ENCODE measurements at places on chromosomes 7 and 10.

- DNase-seq: no peak
These were observed 9.6 kb upstream of the TRIM8 start for GRCh38 chr10:102634686-102635085.

- no peak for DNase-seq
These were observed 90.5 kb downstream of the TWIST1 start for GRCh38 chr7:19026888-19027287.

DNA sequence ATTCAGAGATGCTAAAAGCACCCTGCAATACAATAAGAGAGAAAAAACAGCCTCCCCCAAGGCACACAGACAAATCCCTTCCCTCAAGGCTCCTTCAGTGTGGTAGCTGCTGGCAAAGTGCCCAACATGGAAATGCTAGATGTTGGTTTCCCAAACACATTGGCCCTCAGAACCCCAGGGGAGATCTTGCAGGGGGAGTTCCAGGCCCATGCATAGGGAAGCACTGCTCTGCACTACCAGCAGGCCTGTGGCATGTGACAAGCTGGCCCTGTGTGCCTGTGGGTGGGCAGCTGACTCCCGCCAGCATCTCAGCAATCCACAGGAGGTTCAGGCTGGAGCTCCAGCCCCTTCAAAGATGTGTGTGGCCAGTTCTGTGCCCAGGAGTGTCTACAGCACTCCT is 16.8 kb upstream of the CSGALNACT2 start:
- no peak for DNase-seq

DNA sequence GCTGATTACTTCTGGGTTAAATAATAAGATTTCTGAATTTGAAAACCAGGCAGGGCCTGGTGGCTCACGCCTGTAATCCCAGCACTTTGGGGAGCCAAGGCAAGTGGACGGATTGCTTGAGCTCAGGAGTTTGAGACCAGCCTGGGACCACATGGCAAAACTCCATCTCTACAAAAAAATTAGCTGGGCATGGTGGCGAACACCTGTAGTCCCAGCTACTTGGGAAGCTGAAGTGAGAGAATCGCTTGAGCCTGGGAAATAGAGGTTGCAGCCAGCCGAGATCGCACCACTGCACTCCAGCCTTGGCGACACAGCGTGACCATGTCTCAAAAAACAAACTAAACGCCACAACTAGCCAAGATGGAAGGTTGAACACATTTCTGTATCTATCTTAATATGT is 3.5 kb downstream of the CYCS start:
- no peak for DNase-seq

GRCh38 chr10:29543715-29544114 is 91.1 kb downstream of the SVIL start:
- DNase-seq: no peak

DNA sequence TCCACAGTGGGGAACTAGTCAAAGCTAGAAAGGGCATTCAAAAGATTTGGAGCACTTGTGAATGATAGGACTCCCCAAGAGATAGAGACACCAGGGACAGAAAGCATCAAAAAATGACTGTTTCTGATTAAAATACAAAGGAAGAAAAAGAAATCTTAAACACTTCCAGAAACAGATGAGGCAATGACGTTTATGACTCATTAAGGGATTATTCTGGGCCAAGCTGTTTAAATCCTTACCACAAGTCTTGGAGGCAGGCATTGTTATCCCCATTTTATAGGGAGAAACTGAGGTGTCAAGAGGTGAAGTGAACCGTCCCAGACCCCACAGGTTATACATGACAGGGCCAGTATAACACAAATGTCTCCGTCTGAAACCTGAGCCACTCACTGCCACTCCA is 68.3 kb upstream of the AMPH start:
- no peak for DNase-seq

DNA sequence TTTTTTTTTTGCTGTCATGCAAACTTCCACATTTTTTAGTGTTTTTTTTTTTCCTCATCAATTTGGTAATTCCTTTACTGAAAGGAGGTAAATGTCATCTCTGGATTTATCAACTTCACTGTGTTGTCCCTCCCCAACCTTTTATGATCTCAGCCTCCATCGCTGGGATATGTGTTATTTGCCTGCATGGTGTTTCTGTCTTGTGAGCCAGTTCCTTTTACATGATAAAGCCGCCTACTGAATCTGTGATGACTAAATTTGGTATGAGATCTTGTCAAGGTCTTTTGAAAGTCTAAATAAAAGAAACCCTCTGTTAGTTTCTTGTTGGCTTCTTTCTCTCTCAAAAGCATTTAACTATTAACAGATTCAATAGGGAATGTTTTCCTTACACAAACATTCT is 39.3 kb downstream of the TAS2R41 start:
- DNase-seq: no peak

GRCh38 chr10:96596422-96597407 is 9.9 kb upstream of the TM9SF3 start:
- no peak for DNase-seq
